ENCODE measurements at places on chromosomes 1 and 21.

DNA sequence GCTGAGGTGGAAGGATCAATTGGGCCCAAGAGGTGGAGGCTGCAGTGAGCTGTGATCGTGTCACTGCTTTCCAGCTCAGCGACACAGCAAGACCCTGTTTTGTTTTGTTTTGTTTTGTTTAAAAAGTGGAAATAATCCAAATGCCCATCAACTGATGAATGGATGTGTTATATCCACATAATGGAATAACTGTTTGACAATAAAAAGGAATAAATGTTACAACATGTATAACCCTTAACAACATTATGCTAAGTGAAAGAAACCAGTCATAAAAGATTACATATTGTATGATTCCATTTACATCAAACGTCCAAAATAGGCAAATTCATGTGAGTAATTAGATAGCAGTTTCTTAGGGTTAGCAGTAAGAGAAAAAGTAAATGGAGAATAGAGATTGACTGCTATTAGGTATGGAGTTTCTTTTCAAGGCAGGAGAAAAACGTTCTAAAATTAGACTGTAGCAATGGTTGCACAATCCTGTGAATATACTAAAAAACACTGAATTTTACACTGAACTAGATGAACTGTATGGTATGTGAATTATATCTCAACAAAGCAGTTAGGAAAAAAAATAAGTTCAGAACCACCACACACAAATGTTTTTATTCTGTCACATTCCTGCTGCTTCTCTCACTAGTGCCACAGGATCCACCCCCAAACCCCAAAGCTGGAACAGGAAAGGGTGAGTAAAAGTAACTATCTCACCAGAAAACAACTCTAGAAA, 15.7 kb downstream of the FOXJ3 start:
- no peak for DNase-seq

- no peak for DNase-seq
Measured at GRCh38 chr1:214525535-214526019, 25.8 kb downstream of the PTPN14 start.

DNA sequence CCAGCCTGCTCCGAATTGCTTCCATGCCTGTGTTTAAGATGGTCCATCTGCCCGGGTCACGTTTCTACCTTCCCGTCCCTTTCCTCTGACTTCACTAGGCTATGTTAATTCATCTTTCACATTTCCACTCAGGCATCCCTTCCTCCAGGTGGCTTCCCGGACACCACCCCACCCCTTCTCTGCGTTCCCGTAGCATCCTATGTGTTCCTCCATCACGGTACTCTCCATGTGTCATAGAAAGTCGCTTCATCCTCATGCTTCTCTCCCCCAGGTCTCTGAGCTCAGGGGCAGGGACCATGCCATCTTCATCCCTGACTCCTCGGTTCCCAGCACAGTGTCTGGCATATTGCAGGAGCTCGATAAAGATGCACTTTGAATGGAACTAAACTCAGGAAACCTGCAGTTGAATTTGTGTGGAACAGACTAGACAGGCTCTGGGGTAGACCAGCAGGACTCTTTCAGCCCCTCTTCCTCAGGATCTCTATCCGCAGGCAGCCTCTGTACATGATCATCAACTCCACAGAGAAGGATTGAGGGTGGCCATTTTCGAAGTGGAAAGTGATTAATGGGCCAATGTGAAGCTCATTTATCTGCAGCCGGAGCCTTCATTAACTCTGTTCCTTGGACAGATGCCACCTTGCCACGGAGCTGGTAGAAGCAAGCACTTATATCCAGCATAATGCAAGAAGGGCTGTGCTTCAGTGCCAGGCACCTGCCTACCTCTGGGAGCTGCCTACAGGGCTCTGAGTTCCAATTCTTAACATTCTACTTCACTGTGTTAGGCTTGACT, 9.1 kb downstream of the C1orf226 start:
- no peak for DNase-seq

DNA sequence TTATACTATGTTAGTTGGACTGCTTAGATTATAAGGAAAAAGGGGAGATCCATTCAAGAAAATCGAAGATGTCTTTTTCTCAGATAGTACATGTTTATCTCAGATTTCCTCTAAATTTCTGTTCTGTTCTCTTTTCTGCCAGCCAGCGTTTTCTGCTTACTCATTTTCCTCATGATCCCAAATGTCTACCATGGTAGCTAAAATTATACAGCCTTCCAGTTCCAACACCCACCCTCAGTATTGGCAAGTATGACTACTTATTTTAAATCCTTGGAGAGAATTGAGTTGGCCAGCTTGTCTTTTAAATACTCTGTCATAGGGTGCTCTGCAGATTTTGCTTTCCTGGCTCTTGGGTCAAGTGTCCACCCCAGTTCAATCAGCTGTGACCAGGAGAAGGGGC, 95.7 kb upstream of the PLXNA2 start:
- DNase-seq: no peak

DNA sequence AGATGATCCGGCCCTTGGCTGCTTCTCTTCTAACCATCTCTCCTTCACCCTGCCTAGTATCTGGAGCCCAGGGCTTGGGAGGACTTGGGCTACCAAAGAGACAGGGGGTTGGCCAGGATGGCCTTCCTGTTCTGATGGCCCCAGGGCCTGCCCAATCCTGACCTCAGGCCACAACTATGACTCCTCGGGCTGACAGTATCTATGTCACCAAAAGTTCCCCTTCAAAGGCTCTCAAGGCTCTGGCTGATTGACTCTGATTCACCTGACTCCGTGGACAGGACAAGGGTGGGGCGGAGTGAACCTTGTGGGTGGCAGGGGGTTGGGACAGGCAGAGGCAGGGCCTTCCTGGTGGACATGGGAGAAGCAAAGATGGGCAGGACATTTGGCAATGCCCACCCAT, 12.7 kb downstream of the MEF2D start:
- no peak for DNase-seq

DNA sequence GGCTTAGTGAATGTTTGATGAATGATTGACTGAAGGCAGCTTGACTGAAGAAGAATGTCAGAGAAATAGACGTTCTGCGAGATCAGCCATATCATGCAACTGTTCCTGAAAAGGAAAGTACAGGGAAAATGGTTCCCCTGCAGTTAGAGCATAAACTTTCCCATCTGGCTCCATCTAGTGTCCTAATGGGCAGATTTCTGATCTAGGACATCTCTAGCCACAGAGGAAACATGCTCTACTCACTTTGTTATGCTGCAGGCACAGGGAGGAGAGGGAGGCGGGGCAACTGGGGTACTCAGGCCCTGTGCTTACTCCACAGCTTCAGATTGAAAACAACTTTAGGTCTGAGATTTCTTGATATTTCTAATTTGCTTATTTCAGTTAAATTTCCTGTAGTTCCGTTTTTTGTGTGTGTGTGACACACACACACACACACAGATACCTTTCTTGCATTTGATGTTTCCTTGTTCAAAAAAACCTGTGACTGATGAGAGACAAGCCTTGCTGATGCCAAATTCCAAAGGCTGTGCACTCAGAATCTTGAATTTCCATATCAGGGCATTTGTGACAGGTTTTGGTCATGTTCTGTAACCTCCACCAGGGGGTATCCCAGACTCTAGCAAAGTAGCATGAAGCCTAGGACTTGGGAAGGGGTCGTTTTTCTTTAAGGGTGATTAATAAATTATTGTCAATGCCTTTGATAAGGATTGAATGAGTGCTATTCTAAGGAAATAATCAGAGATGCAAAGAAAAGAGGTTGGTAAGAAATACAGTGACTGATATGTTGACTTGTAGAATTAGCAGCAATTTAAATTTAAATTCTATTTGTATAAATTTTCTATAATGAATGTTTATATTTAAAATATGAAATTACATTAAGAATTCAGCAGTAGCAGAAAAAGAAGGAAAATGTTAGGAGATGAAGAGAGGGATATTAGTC, 139.7 kb upstream of the BEND5 start:
- no peak for DNase-seq

DNA sequence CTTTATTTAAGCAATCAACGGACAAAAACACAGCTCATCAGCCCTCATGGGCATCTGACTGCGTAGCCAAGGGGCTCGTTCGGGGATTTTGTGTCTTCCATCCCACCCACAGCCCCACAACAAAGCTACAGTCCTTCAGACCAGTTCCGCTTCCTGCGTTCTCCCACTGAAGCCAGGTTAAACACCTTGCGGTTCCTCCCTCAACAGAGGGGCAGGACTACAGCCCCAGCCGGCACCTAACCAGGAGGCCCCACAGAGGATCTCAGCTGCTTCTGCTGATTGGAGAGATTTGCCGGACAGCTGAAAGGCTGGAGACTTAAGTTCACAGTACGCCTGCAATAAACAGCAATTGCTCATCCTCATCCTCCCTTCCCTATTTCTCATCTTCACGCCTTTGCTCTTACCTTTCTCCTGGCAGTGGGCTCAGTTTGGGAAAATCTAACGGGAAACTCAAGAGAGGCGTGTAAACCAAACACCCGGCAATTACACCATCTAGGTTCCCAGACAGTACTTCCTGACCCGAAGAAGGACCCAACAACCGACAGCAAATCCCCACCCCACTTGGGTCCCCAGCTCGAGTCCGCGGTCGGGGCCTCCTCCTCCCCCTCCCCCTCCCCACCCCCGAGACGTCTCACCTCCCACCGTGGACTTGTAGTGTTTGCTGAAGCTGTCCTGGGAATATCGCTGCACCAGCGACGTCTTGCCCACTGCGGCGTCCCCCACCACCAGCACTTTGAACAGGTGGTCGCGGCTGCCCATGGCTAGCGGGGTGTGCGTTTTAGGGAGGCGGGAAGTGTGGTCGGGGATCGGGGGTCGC, 876 bp downstream of the RAB29 start:
- peak; percentile 40 for DNase-seq

GRCh38 chr1:24705260-24706073, 39.8 kb upstream of the CLIC4 start:
- DNase-seq: no peak

DNA sequence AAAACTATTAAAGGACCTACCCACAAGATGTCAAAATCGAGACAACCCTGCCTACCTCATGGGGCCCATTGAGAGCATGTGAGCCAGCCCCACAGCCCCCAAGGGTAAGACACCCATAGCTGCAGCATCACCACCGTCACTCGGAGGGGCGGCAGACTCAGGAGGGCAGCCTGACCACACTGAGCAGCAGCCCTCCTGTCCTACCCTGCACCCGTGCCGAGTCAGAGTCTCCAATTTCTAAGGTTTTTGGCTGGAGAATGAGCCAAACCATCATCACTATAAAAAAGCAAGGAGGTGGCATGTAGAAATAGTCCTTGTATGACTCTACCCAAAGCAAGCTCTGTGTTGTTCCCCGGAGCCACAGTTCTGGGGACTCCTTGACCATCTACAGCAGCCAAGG, 94.7 kb downstream of the SSBP3 start:
- DNase-seq: no peak

GRCh38 chr1:226217273-226217672, 6.2 kb upstream of the MIXL1 start:
- DNase-seq: no peak

DNA sequence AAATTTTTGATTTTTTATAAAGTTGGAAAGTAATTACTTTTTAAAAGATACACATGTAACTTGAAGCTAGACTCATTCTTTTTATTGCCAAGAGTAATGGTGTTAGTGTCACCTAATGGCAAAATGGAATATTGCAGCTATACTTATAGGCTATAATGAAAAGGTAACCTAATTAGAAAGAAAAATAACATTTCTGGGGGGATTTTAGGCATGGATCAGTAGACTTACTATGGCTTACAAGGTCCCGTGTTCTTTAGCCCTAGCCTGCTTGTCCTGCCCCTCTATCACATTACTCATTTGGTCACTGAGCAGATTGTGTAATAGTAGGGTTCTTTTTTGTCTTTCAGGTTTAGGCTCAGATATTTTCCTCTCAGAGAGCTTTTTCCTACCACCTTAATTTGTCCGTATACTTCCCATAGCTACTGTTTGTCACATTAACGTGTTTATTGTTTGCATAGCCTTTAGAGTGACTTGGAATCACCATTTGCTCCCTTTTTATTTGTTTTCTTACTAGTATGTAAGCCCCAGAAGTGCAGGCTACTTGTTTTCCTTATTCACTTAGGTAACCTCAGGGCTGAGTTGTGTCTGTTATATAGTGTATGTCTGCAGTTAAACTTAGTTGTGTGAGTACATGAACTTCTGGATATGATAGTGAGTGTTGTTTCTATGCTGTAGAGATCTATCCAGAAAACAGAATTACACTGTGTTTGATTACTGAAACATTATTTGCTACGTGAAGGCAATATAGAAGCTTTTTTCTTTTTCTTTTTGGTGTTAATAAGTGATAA, 58.7 kb downstream of the RABGAP1L start:
- DNase-seq: no peak

- no peak for DNase-seq
Measured at GRCh38 chr1:109133002-109133706, 19.2 kb downstream of the ELAPOR1 start.

- DNase-seq: peak; percentile 60
Measured at GRCh38 chr1:22641906-22642636, 1.4 kb upstream of the C1QC start.

- no peak for DNase-seq
Measured at GRCh38 chr1:108725906-108726305, 13.2 kb downstream of the FNDC7 start.

DNA sequence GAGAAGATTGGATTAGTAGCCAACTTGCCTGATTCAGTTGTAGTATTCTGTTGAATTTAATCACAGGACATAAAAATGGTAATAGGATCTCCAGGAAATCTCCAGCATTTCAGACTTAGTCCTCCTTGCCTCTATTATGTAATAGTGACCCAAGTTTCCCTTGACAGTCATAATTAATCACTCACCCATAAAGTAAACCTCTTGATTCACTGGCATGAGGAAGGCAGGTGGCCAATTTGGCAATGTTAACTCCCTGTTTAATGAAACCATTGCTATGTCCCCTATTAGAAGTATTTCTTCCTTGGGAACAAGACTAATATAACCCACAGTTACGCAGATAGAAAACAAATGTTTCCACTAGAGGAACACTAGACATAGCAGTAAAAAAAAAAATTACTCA, 604.8 kb upstream of the CXADR start:
- DNase-seq: no peak

DNA sequence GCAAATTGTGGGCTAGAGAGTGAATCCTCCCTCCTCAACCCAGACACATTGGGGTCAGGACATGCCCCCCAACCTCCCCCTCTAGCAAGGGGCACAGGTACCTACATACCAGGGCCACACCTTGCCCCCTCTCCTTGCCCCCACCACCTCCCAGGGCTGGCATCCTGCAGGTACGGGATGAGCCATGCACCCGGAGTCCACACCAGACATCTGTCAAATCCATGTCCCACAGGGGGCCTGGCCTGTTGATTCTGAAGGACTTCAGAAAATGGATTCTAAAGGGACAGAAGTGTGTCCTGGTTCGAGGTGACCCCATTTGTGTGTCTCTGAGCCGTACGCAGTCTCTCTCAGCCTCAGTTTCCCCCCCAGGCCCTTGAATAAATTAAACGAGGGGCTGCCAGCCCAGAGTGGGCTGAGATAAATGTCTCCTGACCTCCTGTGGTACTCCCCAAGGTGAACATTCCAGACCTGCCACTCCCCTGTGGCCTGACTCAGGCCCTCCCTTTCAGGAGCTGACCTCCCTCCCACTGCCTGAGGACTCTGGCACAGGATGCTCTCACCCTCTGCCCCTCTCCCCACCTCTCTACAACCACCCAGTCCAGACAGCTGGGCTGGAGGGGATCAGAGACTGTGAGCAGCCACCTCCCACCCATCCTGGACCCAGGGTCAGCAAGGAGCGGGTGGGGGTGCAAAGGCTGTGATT, 94.5 kb downstream of the EPHB2 start:
- DNase-seq: no peak
